Stimulated activated CD8-positive, alpha-beta memory T cell treated with anti-CD3 and anti-CD28 coated beads, Interleukin-4, amount 100 ng/mL, for 1 hour (primary cell): ENCODE measurements at places on chromosomes 1 and 21.

DNA sequence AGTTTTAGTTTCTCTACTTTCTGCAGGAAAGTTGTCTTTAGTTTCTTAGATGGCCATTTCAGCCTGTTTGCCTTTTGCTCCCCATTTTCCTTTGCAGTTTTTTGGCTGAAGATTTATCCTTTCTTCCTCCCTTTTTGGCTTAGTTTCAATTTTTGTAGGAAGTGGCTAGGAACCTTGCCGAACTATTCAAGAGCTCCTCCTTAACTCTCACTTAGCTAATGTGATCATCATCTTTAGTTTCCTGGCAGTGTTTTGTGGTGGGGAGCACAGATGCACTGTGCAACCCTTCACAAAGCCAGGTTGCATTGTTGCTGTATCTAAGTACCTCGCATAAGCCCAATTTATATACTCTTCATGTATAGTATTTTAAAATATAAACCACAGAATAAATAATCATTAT is 28.8 kb upstream of the CCDC181 start:
- DNase-seq = no peak

- no peak for DNase-seq
Measured at GRCh38 chr1:177165069-177165439, 542 bp upstream of the ASTN1 start.

DNA sequence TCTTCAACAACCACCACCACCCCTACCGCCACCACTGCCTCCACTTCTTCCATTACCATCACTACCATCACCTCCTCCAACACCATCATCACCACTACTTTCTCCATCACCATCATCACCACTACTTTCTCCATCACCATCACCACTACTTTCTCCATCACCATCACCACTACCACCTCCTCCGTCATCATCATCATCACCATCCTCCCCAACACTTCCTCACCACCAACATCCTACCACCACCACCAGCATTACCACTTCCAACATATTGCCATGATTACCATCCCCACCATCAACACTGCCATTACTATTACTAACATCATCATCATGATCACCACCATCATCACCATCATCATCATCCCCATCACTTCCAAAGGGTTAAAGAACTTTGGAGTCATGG is 34.7 kb downstream of the NGF start:
- DNase-seq = no peak

GRCh38 chr1:203288400-203288799 is 16.9 kb upstream of the BTG2 start:
- no peak for DNase-seq

- DNase-seq = no peak
Measured at GRCh38 chr1:15698201-15698600, 14.1 kb downstream of the PLEKHM2 start.
